ENCODE measurements at places on chromosomes 2 and 18. TPM values are rescaled to one million over a fixed set of nuclear protein-coding genes. Genes with fewer than 3 reads are reported as not detected.

INPP5D gene
- 0.59 TPM for total RNA-seq

FBXO15 gene
- 0.73 TPM for total RNA-seq

MC5R gene
- not detected for total RNA-seq

AOX1 gene
- total RNA-seq: 13.0 TPM

ERICH2 gene
- 0.76 TPM for total RNA-seq

CYTIP gene
- total RNA-seq: 5.5 TPM

DNAJC5G gene
- total RNA-seq: not detected

SERPINB13 gene
- not detected for total RNA-seq

PAX8 gene
- 1.6 TPM for total RNA-seq

SPATA3 gene
- total RNA-seq: not detected

C2orf92 gene
- total RNA-seq: 2.5 TPM

RAX gene
- total RNA-seq: not detected

TSPYL6 gene
- not detected for total RNA-seq

KATNAL2 gene
- 2.2 TPM for total RNA-seq

SLC16A14 gene
- 1.8 TPM for total RNA-seq

LRRTM1 gene
- not detected for total RNA-seq

CARF gene
- 6.5 TPM for total RNA-seq

TMEM200C gene
- total RNA-seq: 0.13 TPM

CD8A gene
- 0.07 TPM for total RNA-seq

LIMS4 gene
- total RNA-seq: 3.1 TPM

ASXL3 gene
- under 0.01 TPM for total RNA-seq

LINC00305 gene
- not detected for total RNA-seq

DGKD gene
- total RNA-seq: 17.8 TPM

COLEC11 gene
- total RNA-seq: 1.4 TPM

FAM237A gene
- total RNA-seq: not detected

HOXD9 gene
- total RNA-seq: not detected

KLHL29 gene
- 6.8 TPM for total RNA-seq

DLGAP1 gene
- 0.53 TPM for total RNA-seq

RNU2-63P gene
- total RNA-seq: not detected

NMUR1 gene
- 0.07 TPM for total RNA-seq

SIX3 gene
- total RNA-seq: not detected

TPO gene
- total RNA-seq: not detected

TMEM178A gene
- 0.86 TPM for total RNA-seq

TXNDC2 gene
- not detected for total RNA-seq

HOXD1 gene
- not detected for total RNA-seq

MBOAT2 gene
- 51.4 TPM for total RNA-seq

AP1S3 gene
- total RNA-seq: 18.6 TPM

ABCG8 gene
- not detected for total RNA-seq

NR4A2 gene
- 0.40 TPM for total RNA-seq

SLC4A5 gene
- total RNA-seq: 0.30 TPM

FAM228A gene
- 3.2 TPM for total RNA-seq

SMAD4 gene
- total RNA-seq: 124 TPM

ANTXR1 gene
- total RNA-seq: 89.3 TPM
